T-helper 9 cell (primary cell): ENCODE measurements at places on chromosomes 2 and 18.

GRCh38 chr2:221465776-221466175, 106.3 kb downstream of the EPHA4 start:
- no peak for DNase-seq

GRCh38 chr2:173898178-173898668, 67.0 kb downstream of the SP3 start:
- DNase-seq = no peak

DNA sequence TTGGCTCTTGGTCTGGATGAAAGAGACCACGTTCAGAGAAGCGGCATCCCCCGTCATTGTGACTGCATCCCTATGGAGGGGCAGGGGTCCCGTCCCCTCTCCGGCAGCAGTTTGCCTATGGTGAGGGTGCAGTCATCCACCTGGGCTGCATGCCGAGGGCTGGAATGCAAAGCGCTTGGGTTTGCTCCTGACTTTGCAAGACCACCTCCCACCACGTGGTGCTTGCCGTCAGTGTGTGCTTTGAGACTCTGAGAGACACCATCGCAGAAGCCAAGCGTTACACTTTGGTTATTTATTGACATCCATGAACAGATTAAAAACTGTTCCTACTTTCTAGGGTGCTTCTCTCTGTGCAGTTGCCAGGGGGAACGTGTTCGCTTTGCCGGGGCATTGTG, 59.5 kb downstream of the SH3RF3 start:
- no peak for DNase-seq

DNA sequence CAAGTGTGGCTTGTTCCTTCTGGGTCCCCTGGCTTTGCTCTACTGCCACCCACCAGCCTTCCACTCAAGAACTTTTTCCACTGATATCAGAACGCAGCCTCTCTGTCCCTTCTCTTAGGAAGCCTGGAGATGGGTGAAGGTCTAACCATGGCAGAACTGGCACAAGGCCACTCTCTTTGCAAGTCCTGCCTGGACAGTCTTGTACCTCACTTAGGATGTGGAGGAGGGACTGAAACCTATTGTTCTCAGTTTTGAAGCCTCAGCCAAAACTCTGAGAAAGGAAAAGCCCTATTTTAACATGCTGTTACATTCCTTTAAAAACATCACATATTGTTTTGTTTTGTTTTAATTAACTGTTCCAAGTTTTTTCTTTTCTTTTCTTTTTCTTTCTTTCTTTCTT, 58.9 kb upstream of the NCOA1 start:
- no peak for DNase-seq

GRCh38 chr2:130316596-130316995, 26.1 kb upstream of the IMP4 start:
- DNase-seq = no peak

DNA sequence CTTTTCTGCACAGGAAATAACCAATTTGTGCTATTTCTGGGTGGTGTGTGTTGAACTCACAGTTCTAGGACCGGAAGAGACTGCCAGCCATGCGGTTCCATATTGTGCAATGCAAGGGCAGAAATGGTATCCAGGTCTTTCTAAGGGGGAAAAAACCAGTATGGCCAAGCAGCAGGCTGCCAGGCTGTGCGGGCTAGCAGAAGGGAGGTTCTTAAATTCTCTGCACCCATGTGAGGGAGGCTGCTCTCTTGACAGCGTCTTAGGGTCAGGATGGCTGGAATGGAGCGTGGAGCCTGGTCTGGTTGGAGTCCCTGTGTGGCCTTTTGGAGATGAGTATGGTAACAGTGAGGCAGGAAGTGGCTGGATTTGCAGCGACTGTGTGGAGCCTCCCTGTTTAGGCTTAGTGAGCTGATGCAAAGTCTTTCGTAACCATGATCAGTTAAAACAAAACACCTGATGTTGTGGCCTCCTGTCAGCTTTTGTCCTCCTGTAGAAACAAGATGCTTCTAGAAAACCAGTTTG, 52.6 kb downstream of the NCK2 start:
- no peak for DNase-seq

- DNase-seq = no peak
Observed at GRCh38 chr2:95350368-95350767, 52.1 kb upstream of the FAHD2A start.

DNA sequence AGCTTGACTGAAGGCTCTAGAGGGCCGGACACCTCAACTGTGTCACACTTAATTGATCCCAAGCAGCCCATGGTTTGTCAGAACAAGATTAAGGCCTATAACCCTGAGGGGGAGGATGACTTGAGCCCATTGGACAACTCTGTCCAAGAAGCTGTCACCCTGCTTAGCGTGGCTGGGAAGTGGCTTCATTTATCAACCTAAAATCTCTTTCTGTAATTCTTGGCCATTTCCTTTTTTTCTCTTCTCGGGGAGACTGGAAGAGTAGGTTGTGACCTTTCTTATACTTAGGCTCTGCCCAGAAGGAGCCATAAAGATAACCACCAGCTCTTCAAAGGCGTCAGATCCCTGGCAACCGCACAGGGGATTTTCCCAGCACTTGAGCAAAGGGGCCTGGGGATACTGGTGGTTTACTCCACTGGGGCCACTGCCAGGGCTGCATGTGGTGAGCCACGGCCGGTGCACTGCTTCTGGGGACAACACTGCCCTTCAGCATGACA, 265.5 kb downstream of the CYRIA start:
- no peak for DNase-seq

GRCh38 chr18:79754831-79755351, 42.8 kb upstream of the KCNG2 start:
- no peak for DNase-seq

DNA sequence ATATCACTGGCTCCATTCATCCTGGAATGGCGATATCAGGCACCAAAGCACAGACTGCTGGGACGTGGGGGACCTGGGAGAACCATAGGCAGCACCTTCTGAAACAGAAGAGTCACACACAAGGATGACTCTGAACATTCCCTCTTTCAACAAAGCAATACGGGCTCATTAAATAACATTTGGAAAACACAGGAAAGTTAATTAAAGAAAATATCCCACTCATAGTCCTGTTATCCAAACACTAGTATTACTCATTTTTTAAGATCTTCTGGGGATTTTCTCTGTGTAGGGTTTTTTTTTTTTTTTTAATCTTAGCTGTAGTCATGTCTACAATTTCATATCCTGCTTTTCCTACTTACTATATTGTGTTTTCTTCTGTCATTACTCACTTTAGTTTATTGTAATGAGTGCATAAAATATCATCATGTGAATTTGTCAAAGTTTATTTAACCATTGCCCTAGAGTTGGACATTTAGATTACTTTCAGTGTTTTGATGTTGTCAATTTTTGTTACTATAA, 70.0 kb upstream of the SP3 start:
- no peak for DNase-seq

- DNase-seq = no peak
Observed at GRCh38 chr2:96965781-96966514, 20.4 kb downstream of the FAM178B start.

GRCh38 chr2:86352727-86353221, 15.3 kb upstream of the REEP1 start:
- DNase-seq = no peak

GRCh38 chr2:239725551-239725890, 299.6 kb downstream of the NDUFA10 start:
- DNase-seq = no peak

DNA sequence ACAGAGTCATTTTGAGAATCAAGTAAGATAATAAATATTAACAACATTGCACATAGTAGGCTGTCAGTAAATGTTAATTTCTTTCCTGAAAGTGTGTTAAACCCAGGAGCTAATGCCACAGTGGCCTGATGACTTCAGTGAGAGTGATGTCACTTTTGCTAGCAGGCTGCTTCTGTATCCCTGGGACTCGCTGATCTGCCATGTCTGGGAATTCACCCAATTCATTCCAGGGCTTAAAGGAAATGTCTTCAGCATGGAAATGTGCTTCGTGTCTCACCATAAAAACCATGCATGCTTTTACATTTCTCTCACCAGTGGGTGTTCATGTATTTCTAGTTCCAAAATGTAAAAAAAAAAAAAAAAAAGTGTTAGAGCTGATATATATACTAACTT, 56.8 kb upstream of the MAPRE3 start:
- DNase-seq = no peak

DNA sequence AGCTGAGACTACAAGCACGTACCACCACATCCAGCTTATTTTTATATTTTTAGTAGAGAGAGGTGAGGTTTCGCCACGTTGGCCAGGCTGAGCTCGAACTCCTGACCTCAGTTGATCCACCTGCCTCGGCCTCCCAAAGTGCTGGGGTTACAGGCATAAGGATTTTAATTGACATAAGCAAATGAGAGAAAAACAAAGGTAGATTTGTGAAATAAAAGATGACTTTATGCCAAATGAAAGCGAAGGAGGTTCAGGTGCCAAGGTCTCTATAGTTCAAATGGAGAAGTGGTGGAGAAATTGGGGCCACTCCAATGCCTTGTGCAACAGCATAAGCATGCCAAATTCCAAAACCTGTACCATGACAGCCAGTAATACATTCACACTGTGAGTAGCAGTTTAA, 180.6 kb downstream of the MREG start:
- no peak for DNase-seq

DNA sequence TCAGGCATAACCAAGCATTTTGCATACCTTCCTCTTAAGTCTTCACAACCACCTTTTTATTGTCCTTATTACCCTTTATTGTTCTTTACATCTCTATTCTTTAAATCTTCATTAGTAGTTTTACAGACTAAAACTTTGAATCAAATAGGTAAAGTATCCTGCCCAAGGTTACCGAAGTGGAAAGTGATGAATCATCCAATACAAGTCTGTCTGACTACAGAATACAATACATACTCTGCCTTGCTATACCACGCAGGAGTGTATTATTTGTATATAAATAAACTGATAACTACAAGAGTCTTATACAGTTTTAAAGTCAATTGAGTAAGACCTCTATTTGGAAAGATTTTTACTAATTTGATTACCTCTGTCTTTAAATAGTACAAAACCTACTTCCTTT, 196.0 kb downstream of the ZEB2 start:
- DNase-seq = no peak

DNA sequence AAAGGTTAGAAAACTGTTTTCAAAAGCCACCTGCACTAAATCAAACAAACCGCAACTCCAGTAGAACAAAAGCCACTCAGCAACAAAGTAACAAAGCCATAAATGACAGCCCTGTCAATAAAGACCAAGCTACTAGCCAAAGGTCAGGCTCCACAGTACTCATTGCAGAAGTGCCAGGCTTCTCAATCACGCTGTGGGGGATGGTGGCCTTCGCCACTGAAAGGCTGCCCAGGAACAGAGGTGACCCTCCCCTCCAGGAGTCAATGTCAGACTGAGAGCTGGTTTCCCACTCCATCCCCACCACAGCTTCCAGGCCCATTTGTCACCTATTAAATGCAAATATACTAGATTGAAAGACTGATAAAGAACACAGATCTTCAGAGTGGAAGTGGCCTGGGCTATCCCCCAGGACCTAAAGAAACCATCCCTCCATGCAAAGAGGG, 5.9 kb downstream of the ATP8B1 start:
- DNase-seq = no peak

- no peak for DNase-seq
Observed at GRCh38 chr2:239275847-239276831, 124.7 kb downstream of the HDAC4 start.

DNA sequence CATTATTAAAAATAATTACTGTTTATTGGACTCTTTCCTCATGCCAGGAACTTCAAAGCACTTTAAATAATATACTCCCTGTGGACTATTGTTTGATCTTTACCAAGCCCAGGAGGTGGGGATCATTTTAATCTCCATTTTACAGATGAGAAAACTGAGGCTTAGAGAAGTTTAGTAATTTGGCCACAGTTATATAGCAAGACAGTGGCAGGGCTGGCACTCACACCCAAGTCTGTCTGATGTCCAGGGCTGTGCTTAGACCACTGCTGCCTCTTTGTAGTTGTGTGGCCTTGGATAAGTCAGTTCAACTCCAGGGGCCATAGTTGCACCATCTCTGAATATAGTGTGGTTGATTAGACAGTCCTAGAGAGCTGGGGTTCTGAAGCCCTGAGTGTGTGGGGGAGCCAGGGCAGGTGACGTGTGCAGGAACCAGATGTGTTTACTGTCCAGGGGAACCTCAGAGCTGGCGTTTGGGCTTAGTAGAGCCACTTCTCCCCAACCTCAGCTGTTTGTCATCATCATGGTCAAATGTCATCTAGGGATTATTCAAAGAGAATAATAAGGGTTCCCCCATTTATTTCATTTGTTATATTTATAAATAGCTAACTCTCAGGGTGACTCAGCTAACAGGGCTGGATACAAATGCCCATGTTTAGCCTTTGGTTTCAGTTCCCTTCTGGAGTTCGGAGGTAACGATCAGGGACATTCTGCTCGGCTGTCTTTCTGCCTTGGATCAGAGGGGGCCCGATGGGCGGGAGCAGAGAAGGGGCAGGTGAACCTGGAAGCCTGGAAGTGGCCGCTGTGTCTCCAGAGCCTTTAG, 68.0 kb downstream of the BOLA3 start:
- DNase-seq = no peak

DNA sequence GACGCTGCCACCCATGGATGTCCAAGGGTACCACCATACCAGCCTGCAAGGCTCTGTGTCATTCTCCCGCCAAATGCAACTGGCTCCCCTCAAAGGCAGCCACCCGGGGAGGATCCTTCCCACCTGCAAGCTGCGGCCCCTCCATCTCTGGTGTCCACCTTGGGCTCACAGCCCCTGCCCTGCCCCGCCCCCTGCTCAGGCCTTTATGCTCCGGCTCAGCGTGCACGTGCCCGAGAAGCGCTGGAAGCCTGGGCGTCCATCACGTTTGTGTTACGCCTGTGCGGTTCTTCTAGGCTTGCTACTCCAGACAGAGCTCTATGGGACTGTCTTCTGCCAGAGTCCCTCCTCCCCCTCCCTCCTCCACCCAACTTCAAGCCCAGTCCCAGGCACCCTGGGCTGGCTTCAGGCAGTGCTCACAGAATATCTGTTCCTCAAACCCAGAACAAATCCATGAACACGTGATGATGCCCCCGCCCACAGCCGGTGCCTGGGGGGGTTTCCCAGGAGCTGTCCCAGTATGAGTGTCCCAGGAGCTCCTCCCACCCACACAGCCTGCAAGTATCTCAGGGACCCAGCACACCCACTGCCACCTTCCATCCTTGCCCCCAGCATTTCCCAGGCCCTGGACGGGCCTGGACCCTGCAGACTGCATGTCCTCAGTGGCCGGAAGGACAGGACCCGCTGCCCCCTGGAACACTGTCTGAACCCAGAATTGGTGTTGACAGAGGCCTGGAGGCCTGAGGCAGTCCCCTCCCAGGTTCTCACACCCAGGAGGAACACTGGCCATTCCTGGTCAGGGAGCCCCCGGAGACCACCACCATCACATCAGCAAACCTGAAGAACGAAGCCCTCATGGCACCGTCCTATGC, 30.3 kb downstream of the KIF1A start:
- no peak for DNase-seq

- DNase-seq = no peak
Observed at GRCh38 chr2:64869126-64869525, 120.1 kb upstream of the SLC1A4 start.

GRCh38 chr2:11397513-11397912, 53.1 kb upstream of the ROCK2 start:
- no peak for DNase-seq
